ENCODE measurements at places on chromosomes 1 and 21.

- DNase-seq = no peak
These were observed 483.0 kb downstream of the NCAM2 start for GRCh38 chr21:21481239-21481638.

DNA sequence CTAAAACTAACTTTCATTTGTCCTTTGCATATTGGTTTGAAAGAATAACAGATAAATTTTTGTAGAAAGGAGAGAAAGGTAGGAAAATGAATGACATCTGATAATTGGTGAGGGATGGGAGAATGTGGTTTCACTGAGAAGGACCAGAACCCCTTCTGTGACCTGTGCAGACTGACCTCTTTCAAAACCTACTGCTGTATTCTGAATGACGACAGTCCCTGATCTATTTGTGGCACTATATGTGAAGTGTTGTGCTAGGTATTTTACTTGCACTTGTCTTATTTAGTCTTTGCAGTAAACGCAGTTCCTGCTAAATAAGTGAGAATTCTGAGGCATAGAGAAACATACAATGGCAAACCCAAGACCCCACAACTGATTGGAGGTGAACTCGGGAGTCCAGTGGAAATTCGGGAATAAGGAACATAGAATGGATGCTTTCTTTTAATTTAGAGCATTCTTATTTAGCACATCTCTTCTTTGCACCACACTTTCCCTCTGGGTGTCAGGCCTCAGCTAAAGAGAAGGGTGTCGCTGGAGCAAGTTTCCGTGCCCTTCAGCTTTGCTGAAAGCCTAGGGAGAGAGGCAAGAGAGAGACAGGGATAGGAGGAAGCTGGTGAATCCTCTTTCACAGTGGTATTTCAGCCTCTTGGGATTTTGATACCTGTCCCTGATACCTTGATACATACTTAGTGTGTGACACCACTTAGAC is 230.2 kb downstream of the PAPPA2 start:
- DNase-seq = no peak

- DNase-seq = no peak
These were observed 148.5 kb downstream of the DHRS3 start for GRCh38 chr1:12469493-12469892.

- DNase-seq = no peak
These were observed 20.9 kb downstream of the BATF3 start for GRCh38 chr1:212678456-212679410.

- DNase-seq = no peak
These were observed 49.6 kb downstream of the MTR start for GRCh38 chr1:236844499-236845271.

DNA sequence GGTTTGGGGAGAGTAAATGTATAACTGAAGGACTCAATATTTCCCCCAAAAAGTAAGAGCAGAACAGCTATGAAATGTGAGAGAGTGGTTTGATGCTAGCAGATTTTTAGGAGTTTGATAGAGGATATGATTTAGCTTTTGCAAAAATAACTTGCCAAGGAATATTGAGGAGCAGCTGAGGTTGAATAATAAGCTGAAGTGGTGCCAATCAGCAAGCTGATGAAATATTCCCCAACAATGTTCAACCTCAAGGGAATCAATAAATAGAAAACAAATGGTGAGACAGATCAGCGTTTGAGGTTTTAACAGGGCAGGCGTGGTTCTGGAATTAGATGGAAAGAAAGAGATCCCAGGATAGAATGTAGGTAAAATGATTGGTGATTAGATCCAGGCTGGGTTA is 413.4 kb upstream of the ADAMTS5 start:
- no peak for DNase-seq

DNA sequence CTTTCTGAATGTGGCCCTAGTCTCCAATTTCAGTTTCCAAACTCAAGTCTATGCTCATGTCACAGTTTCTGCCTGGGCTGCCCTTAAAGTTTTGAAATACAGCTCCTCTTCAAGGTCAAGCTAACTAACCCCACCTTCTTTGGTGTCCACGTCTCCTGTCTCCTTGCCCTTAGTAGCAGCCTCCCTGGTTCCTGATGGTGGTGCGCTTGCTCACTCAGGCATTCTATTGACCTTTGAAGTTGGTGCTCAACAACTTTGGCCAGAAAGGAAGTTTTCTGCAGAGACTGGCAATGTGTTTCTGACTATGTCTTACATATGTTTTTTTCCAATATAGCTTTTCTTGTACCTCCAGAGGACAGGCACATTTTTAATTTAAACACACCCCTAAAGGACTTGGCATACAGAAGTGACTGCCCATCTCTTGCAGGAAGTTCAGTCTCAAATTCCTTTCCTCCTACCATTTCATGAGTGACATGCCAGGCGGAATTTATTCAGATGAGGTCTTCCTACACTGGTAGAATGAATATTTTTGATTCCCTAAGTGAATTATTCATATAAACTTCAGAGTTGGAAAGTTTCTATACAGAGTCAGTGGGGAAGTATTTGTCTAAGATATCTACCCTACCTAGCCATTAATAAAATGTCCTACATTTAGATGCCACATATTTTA is 364.3 kb upstream of the USP24 start:
- no peak for DNase-seq

DNA sequence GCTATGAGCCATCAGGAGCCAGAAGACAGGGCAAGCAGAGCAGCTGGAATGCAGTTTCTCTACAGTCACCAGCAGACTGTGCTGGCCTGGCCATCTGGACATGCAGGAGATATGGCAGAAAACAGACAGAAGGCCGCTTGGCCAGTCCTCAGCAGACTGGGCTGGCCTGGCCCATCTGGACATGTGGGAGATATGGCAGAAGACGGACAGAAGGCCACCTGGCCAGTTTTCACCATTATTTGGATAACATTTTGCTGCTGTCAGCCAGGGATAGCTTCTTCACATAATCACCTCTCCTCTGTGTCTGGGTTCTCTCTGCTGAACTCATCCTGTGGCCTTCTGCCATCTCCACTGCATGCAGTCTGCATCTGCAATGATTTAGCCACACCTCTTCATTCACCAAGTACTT is 25.0 kb upstream of the CACYBP start:
- DNase-seq = no peak

GRCh38 chr1:160093624-160094290 is 4.7 kb downstream of the IGSF8 start:
- DNase-seq = no peak

DNA sequence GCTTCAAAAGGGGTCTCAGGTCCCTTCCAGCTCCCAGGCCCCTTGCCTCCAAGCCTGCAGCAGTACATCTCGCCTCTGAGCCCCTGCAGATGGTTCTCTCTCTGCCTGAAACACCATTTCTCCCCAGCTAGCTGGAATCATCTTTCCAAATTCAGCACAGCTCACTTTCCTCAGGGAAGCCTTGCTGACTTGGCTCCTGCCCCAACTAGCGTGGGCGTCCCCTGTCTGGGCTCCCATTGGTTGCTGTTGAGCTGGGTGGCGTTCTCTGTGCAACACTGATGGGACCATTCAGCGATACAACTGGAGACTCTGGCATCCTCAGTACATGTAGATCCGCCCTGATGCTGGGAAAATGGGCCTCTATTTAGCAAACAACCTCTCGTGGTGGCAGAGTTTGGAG is 141.3 kb upstream of the IGSF21 start:
- no peak for DNase-seq

DNA sequence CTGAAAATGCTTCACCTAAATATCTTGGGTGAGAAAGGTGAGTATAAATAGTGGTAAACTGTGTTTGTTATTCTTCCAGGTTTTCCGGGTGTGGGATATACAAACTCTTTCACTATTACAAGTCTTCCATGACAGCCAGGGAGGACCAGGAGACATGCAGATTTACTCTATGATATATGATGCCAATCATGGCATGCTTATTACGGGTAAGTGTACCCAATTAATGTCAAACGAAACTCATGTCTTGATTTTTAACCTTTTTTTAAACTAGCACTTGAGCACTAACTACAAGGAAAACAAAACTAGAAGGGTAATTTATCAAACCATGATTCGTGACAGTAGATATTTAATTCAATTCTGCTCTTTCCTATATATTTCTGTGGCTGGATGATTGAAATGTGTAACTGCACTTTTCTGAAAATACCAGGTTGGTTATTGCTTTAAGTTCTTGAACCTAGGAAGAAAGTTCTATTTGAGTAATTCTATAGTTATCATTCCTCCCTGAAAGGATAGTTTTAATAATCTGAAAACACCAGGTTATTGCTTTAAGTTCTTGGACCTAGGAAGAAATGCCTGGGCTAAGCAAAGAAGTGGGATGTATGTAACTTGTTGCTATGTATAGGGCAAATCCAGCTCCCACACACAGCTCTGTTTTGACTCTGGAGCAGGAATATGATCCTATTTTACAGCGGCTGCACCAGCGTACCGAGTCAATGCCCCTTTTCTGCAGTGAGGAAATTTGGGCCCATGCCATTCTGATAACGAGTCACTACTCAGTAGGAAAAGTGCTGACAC is 86.4 kb downstream of the WDR64 start:
- DNase-seq = no peak

GRCh38 chr21:26758083-26758880 is 86.9 kb downstream of the ADAMTS1 start:
- no peak for DNase-seq

DNA sequence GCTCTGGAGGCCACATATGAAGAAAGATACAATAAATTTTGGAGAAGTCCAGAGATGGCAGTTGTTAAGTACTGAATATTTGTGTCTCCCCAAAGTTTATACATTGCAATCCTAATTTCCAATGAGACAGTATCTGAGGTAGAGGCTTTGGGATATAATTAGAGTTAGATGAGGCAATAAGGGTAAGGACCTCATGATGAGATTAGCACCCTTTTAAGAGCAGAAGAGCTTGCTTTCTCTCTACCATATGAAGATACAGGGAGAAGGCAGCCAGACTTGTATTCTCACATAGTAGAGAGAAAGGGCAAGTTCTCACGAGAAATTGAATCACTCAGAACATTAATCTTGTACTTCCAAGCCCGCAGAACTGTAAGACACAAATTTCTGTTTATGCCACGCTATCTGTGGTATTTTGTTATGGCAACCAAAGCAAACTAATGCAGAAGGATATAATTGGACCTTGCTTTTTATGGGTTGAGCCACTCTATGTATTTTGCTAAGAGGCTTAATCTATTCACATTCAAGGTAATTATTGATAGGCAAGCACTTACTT is 430.1 kb downstream of the KCNT2 start:
- no peak for DNase-seq

DNA sequence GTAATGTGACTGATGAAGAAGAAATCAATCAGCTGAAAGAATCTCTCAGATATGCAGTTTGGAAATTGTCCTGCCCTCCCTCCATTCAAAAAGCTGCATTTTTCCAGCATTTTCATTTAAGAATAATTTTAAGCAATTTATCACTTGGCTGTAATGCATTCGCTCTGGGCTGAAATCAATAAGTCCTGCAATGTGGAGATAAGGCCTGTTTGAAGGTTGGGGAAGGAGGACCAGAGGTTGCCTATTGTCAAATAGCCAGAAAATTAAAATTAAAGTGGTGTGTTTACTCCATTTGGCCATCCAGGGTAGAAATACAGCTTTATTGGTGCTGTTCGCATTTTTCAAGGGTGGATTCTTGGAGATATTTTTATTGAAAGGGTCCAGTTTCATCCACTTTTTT is 187.6 kb upstream of the NFIA start:
- DNase-seq = no peak

GRCh38 chr1:177410179-177410766 is 239.5 kb downstream of the BRINP2 start:
- DNase-seq = no peak

GRCh38 chr1:172724765-172725613 is 66.1 kb downstream of the FASLG start:
- no peak for DNase-seq

DNA sequence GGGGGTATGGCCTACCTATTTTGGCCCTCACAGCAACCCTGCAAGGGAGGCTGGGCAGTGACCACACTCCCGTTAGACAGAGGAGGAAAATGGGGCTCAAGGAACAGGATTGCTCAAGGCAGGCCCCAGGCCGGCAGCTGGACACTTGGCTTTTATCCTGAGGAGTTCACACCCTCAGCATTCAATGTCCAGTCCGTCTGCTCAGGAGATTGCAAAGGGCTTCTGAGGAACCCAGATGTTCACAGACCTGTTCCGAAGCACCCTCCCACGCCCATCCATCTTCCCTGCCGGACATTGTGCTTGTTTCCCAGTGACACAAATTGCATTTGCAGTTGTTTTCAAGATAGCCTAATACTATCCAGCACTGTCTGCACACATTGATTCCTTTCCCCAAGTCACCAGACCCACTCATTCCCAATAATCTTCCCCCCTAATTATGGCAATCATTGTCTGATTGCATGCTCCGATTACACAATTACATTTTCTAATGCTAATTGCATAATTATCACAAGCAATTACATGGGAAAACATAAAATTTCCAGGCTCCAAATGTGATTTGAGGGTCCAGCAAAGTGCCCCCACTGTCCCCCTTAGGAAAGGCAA is 4.3 kb upstream of the UBL4B start:
- DNase-seq = no peak

DNA sequence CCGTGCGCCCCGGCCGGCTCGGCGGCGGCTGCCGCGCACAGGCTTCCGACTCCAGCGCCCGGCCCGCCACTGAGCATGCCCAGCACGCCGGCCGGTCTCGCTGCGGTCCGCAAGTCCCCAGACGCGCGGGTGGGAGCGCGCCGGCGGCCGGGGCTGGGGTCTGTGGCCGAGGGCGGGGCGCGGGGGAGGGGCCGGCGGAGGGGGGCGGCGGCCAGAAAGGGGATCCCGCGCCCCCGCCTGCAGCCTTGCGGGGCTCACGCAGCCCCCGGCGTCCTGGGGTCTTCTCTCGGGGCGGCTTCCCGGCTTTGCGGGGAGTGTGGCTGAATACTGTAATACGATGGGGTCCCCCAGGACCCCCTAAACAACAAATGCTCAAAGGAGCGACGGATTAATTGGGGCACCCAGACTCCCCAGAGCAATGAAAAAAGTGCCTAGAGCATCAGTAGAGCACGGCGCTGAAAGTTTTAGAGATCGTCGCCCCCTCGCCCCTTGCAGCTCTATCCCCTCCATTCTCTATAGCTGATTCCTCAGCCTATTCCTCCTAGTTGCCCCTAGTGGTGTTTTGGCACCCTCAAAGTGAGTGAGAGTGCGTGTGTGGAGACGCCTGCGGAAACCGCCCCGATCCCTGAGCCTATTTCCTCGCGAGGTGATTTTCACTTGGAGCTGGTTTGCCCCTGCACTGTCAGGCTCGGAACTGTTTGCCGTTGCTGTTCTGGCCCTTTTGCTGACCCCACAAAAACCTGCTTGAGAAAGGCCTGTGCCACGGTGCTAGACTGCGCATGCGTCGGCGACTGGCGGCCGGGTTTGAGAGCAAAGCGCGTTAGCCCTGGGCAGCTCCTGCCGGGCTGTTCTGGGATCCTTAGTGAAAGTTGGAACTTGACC is at the start of gene VAV3:
VAV3 (minus strand) TSS at position 71 of the 882 bp plus-strand sequence. CDS start 311 bp downstream, outside the sequence.
- peak; percentile 67 for DNase-seq

GRCh38 chr1:67313934-67314671 is 6.4 kb downstream of the IL12RB2 start:
- DNase-seq = no peak

GRCh38 chr1:17189632-17189990 is 15.3 kb upstream of the PADI1 start:
- no peak for DNase-seq

DNA sequence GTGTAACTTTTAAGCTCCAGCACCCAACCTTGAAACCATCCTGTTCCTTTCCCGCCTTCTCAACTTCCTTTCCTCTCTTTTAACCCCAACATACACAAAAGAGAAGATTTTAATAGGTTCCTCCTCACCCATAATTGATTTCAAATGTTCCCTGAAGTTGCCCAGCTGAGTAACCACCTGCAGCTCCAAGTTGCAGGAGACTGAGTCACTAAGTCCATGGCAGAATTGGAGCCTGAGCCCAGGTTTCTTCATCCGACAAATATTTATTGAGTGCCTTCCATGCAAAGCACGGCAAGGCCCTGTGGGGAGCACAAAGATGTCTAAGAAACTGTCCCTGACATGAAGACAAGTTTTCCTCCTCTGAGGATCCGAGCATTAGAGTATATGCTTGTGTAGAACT is 97.7 kb downstream of the PAPPA2 start:
- DNase-seq = no peak

Measured in iPS DF 19.7 (cell line).